AG04450 (cell line): ENCODE measurements at places on chromosomes 2 and 18. TPM values are rescaled to one million over a fixed set of nuclear protein-coding genes. Genes with fewer than 3 reads are reported as not detected.

DNA sequence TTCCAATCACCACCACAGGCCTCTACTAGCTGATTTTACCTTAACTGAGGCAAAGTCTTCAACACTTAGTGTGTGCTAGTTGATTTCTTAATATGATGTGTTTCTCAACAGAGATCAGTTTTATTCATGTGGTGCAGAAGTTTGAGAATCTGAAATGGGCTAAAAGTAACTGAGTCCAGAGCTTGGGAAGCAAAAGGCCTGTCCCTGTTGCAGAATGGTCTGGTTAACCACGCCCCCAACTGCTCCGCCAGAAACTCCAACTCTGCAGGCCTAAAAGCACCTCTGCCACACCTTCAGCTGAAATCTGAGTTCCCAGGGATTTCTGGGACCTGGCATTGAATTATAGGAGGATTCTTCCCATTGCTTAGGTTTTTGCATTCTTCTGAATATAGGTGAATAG lies 44.9 kb downstream of the TWIST2 start:
- DNase-seq, result no peak

DNA sequence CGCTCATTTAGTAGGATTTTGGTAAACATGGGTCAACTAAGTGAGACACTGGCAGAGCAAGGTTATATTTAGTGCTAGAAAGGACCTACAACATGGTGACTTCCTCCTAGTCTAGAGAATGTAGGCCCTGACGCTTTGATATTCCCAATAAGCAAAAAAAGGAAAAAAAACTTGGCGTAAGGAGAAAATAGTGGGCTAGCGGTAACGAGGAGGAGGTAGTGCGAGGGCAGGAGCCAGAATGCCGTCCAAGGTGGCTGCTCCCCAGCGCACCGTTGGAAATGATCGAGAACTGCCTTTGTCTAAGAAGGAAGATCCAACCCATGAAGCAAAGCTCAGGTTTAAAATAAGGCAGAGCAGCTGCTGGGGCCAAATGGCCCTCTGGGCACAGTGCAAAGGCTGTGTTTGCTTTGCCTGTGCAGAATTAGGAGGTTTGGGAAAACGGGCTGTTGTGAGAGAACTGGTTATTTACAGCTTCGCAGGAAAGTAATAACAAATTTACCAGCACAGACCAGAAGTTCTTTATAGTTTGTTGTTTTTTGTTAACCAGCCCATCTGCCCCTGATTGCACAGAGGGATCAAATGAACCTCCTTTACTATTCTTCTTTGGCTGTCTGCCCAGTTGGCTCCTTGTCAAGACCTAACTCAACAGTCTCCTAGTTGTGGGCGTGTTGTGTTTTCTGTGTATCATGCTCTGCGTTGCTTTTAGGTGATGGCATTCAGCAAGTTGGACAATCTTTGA lies 86.6 kb downstream of the ITGB1BP1 start:
- DNase-seq, result peak; percentile 94

- no peak for DNase-seq
These were observed 12.9 kb downstream of the ADCY3 start for GRCh38 chr2:24907116-24907515.

DNA sequence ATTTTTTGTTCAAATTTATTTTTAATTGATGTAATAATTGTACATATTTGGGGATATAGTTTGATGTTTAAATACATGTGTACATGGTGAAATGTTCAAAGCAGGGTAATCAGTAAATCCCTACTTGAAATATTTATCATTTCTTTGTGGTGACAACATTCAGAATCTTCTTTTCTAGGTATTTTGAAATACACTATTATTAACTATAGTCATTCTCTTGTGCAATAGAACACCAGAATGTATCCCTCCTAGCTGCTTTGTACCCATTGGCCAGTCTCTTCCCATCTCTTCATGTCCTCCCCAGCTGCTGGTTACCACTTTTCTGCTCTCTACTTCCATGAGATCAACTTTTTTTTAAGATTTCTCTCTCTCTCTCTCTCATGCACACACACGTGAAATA lies 126.5 kb downstream of the ZNF407 start:
- DNase-seq, result peak; percentile 27

GRCh38 chr2:88342749-88343148 lies 109.7 kb downstream of the FOXI3 start:
- DNase-seq, result no peak

DNA sequence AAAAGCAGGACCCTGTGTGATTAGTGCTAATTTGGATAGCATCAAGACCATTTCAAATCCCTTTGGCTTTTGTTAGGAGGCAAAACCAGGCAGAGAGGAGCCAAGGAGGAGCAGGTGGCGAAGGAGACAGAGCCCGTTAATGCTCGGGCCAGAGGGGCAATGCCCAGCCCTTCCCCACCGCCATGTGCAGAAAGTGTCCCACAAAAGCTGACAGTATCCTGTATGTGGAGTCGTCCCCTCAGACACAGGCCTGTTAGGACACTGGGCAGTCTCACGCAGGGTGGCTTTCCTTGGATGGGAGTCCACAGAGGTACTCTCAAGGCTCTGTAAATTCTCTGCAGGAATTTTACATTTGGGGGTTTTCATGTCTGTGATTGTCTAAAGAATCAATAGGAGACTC lies 44.8 kb upstream of the TFCP2L1 start:
- no peak for DNase-seq

- DNase-seq, result no peak
These were observed 310.7 kb upstream of the EPAS1 start for GRCh38 chr2:45986509-45986908.

Gene MDH1B
- polyA plus RNA-seq, result 0.78 and 1.3 TPM in 2 replicates

Gene RFTN2
- 5.2 and 5.7 TPM in 2 replicates for polyA plus RNA-seq
